ENCODE measurements at places on chromosomes 4 and X.

DNA sequence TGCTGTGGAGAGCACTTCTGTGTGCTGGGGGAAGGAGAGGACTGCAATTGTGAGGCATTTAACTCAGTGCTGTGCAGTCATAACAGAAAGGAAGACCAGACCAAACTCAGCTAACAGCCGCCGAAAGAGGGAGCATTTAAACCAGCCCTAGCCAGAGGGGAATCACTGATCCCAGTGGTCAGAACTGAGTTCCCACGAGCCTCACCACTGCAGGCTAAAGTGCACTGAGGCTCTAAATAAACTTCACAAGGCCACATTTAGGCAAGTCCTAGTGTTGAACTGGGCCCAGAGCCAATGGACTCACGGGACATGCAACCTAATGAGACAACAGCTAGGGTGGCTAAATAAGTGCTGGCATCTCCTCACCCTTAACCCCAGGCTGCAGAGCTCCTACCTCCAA is 20.4 kb downstream of the IQCM start:
- no peak for DNase-seq

DNA sequence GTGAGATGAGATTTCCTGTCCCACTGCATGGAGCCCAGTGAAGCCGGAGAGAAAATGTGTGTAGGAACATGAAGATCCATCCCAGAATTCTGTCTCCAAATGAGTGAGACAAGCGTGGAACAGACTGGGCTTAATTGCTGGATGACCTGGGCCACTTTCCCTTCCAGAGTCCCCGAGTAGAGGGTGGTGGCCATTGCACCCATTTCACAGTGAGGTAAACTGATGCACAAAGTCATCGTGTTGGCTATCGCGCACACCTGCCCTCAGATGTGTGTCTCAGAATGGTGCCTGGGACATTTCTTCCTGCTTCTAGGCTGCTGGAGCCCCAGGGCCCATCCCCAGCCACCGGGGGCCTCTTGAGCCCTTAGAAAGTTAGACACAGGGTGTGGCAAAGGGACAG is 43.0 kb upstream of the PSAPL1 start:
- DNase-seq = no peak

- DNase-seq = no peak
These were observed 236.6 kb downstream of the DCHS2 start for GRCh38 chr4:154254999-154255398.

- DNase-seq = no peak
These were observed 171.9 kb upstream of the SPOCK3 start for GRCh38 chr4:167406181-167406580.

DNA sequence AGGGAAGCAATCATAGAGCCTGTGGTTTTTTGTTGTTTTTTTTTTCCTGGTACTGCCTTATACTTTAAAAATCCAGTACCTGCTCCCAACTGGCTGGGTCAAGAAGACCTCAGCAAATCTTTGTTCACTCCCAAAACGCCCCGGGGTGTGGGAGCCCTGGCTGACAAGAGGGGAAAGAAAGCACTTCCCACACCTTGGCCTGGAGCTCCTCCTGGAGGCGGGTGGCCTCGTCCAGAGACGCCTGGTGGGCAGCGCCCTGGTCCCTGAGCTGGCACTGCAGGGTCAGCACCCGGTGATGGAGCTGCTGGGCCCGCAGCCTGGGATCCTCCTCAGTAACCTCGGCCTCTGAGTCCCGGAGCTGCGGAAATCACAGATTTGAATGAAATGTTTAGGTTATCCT is 38.2 kb downstream of the C4orf50 start:
- no peak for DNase-seq

DNA sequence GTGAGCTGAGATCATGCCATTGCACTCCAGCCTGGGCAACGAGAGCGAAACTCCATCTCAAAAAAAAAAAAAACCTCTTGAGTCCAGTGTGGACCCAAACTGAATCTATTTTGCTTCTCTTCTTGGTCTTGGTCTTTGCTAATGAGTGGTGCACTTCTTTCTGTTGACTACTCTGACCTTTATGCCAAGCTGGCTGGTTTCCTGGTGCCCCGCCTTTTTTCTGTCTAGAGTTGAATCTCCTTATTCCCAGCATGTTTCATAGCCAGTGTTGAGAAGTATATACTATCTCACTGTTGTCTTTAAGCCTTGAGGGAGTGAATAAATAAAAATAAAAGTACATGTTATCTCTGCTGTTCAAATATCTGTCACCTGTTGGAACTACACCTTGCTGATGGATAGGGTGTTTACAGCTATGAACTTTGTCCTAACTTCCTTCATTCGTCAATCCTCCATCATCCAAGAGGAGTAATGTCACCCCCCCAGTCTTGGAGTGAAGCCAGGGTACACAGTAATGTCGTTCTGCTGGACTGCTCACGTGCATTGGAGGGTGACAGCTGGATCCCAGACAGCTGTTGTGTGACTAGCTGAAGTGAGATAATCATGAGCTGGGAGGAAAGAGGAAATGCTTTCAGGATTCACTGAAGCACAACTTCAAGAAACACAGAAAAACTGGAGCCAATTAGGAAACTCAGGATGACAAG is 99.3 kb upstream of the PRKG2 start:
- no peak for DNase-seq

GRCh38 chr4:75025431-75025830 is 92.5 kb downstream of the PARM1 start:
- no peak for DNase-seq

GRCh38 chr4:304969-305680 is at the start of gene ZNF732:
ZNF732 (minus strand) TSS chr4:305474; CDS start chr4:305310, 164 bp downstream.
- no peak for DNase-seq

DNA sequence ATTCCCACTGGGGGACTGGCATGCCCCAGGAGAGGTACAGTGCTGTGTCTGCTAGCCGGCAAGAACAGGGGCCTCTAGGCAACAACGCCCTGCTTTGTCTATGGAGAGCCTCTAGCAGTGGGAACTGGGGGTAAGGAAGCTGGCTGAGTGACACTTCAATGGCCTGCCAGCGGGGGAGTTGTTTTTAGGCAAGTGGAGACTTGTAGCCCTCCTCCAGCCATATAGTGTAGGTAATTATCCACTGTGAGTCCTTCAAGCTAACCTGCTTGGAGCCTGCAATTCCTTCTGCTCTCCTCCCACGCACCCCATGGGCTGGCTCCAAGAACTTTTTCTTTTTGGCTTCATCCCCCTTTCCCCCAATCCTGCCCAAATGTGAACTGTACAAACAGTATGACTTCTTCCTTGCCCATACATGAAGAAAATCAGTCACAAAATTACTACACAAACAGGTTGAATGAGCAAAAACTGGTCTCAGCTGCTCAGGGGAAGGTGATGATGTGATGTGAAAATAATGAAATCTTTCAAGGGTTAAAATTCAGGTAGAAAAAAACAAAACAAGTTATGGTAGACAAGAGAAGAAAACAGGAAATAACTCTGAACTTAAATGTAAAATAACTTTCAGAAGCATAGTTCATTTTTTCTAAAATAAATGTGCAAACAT is 33.1 kb downstream of the LEF1 start:
- DNase-seq = no peak

- no peak for DNase-seq
These were observed 5.3 kb downstream of the APOO start for GRCh38 chrX:23902419-23902818.

- DNase-seq = no peak
These were observed 186.3 kb upstream of the FGF13 start for GRCh38 chrX:138897621-138898492.

- no peak for DNase-seq
These were observed 144.4 kb downstream of the NHS start for GRCh38 chrX:17519358-17519757.

GRCh38 chrX:10242026-10242425 is 85.3 kb downstream of the CLCN4 start:
- DNase-seq = no peak

- DNase-seq = no peak
These were observed 26.5 kb downstream of the DCHS2 start for GRCh38 chr4:154465085-154465484.
